Smooth muscle cell of the umbilical artery (primary cell): ENCODE measurements at places on chromosomes 3 and 15. TPM values are rescaled to one million over a fixed set of nuclear protein-coding genes. Genes with fewer than 3 reads are reported as not detected.

The RNF111 gene
- 22.0 and 29.8 TPM in 2 replicates for total RNA-seq

The TERC gene
- 21.7 and 295 TPM in 2 replicates for total RNA-seq

The GOLGA8O gene
- not detected in 2 replicates for total RNA-seq

The RLBP1 gene
- total RNA-seq, result not detected in 2 replicates
